ENCODE measurements at places on chromosomes 16 and 17.
A peak's percentile ranks its signal among the peaks of the same experiment; 100 is the strongest.

DNA sequence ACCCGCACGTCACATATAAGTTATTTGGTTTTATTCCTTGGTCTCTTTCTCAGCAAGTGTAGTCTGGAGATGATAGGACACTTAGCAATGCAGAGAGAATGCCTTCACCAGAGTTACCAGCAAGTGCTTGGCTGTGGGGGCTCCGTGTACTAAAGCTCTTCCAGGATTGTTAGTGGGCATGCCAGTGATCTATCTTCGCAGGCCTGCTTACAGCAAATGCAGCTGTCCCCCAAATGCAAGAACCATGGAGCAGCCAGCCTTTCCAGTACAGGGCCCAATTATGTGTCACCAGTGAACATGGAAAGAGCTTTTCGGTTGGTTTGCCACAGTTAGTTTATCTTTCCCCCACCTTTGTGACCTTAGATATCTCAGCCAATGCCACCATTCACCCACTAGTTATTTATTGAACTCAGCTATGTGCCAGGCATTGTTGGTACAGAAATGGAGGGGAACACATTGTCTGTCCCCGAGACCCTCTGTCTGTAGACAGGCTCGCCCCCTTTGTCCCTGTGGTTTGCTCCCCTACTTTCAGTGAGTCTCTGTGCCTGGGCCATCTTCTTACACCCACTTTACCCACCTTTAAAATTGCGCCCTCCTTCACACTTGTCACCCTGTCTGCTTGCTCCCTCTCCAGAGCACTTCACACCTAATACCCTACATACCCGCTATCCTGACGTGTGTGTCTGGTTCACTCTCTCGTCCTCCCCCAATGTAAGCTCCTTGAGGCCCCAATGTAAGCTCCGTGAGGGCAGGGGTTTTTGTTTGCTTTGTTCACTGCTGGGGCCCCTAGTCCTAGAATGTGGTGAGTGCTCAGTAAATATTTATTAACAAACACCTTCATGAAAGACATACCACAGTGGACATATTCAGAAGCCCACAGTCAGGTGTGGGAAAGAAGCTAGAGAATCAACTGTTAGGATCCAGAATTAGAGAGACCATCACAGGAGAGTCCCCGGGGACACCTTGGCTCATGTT is 13.3 kb downstream of the USP10 start:
- no peak for DNase-seq

GRCh38 chr17:949623-950303 is 29.8 kb downstream of the NXN start:
- peak; percentile 92 for DNase-seq

GRCh38 chr17:77501751-77502625 is 361.2 kb downstream of the SEC14L1 start:
- no peak for DNase-seq

- DNase-seq = no peak
Observed at GRCh38 chr17:71959154-71959553, 161.7 kb upstream of the SOX9 start.

GRCh38 chr17:19339341-19339815 is 23.1 kb downstream of the B9D1 start:
- no peak for DNase-seq

- peak; percentile 76 for DNase-seq
Observed at GRCh38 chr17:1484676-1485422, 7.6 kb downstream of the MYO1C start.

DNA sequence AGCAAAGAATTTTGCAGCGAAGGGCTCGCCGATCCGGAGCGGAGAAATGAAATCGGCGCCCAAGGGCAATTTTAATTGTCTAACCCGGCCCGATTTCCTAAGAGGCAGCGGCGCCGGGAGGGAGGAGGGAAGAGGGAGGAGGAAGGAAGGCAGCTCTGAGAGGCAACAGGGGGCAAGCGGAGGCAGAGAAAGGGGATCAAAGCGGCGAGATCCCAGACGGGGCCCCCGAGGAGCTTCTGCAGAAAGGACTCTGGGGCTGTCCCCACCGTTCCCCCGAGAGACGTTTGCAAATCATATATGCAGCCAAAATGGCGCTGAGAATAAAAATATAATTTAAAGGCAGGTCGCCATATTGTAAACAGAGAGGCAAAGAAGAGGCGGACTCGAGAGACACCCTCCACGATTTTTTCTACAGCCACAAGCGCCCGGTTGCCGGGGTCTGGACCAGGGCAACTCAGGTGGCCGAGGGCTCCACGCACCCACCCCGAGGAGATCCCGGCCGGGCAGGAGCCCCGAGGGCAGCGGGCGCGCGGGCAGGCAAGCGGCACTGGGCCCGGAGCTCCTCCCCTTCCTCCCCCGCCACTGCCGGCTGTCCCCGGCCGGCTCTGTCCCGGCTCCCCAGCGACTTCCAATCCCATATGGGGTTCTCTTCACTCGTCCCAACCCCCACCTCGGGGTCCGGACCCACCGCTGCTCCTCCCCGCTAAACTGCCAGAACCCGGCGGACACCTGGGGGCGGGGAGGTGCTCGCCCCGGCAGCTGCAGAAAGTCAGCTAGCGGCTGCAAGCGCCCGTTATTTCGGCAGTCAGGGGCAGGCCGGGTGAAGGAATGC is 1.9 kb downstream of the PHF12 start:
- DNase-seq = peak; percentile 90

GRCh38 chr16:55282441-55282840 is 41.6 kb upstream of the IRX6 start:
- DNase-seq = no peak

GRCh38 chr17:2366747-2367494 is 29.6 kb downstream of the SGSM2 start:
- DNase-seq = no peak

- no peak for DNase-seq
Observed at GRCh38 chr17:82661717-82662683, 13.8 kb upstream of the WDR45B start.

- no peak for DNase-seq
Observed at GRCh38 chr17:62696726-62697490, 69.4 kb downstream of the MRC2 start.

GRCh38 chr16:55078699-55079410 is 148.2 kb downstream of the IRX5 start:
- peak; percentile 55 for DNase-seq

DNA sequence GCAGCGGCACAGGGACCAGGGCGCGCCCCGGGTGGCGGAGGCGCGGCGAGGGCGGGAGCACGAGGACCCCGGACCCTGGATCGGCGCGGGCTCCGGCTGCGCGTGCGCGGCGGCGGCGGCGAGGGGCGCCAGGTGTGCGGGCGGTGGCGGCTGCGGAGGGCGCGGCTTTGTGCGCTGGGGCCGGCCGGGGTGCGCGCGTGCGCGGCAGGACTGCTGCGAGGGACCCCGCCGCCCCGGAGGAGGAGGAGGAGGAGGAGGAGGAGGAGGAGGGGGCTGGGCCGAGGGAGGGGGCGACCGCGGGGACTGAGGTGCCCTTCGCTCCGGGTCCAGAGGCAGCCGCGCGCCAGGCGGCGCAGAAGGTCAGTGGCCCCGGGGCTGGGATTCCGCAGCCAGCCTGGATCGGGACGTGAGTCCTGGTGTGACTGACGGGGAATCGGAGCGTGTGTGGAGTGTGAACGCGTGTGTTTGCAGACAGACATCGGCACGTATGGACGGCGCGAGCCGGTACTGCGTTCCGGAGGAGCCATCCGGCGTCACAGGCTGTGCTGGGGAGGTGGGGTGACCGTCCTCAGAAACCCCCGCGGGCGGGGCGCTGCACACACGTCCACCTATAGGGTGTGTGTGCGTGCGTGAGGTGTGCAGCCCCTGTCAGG is 19.5 kb upstream of the RAP1GAP2 start:
- peak; percentile 78 for DNase-seq

GRCh38 chr16:54846766-54847165 is 83.9 kb upstream of the IRX5 start:
- peak; percentile 8 for DNase-seq

DNA sequence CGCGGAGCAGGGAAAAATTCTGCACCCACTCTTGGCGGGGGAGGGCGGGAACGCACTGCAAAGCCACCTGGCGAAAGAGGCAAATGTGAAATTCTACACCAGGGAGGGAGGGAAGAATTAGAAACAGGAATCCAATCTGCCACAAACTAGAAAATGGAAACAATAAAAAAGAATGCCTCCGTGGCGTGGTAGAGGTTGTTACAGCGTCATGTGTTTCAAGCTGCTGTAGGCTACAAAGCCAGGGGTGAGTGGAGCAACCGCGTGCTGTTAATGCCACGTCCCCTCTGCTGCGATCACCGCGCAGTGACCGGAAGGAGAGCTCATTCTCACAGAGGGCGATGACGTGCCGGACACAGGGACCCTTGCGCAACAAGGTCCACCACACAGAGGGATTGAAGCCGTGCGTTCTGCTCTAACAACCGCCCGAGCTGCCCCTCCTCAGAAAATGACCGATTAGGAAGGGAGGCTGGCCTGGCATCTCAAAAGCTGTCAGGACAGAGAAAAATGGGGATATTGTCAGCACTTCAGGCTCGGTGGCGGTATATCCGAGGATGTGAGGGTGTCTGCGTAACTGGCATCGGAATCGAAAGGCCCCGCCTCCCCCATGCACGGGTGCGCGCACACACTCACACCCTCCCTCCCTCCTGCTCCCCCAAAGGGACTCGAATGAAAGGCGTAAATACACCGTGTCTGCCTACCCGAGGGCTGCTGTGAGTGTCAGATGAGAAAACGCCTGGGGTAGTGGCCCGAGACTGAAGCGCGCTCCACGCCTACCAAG is 70.8 kb upstream of the TNRC6C start:
- DNase-seq = peak; percentile 93

DNA sequence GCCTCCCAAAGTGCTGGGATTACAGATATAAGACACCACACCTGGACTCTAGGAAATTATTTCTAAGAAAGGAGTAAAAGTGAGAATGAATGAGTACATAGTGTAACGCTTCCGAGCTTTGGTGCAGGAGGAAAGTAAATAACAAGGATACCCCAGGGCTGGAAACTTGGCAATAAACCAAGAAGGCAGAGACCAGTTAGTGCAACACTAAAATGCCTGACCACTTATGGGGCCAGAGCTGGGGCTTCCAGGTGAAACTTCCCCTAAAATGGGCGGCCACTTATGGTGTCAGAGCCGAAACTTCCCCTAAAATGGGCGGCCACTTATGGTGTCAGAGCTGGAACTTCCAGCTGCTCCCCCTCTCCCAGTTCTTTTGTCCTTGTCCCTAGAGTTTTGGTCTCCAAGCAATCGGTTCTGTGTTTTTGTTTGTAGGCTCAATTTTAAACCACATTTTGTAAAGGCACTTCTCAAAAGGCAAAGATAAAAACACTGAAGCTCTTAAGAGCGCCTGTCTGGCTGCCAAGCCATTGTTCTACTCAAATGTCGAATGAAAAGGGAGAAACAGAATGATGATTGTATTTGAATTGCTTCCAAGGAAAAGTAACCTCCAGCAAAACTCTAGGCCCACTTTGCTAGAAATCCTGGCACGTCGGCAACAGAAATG is 63.9 kb downstream of the NXN start:
- DNase-seq = peak; percentile 84

GRCh38 chr17:68595986-68596385 is 5.2 kb downstream of the FAM20A start:
- no peak for DNase-seq

GRCh38 chr16:65991149-65991701 is 375.3 kb upstream of the CDH5 start:
- DNase-seq = no peak

GRCh38 chr17:48841395-48841831 is 10.6 kb downstream of the CALCOCO2 start:
- no peak for DNase-seq

DNA sequence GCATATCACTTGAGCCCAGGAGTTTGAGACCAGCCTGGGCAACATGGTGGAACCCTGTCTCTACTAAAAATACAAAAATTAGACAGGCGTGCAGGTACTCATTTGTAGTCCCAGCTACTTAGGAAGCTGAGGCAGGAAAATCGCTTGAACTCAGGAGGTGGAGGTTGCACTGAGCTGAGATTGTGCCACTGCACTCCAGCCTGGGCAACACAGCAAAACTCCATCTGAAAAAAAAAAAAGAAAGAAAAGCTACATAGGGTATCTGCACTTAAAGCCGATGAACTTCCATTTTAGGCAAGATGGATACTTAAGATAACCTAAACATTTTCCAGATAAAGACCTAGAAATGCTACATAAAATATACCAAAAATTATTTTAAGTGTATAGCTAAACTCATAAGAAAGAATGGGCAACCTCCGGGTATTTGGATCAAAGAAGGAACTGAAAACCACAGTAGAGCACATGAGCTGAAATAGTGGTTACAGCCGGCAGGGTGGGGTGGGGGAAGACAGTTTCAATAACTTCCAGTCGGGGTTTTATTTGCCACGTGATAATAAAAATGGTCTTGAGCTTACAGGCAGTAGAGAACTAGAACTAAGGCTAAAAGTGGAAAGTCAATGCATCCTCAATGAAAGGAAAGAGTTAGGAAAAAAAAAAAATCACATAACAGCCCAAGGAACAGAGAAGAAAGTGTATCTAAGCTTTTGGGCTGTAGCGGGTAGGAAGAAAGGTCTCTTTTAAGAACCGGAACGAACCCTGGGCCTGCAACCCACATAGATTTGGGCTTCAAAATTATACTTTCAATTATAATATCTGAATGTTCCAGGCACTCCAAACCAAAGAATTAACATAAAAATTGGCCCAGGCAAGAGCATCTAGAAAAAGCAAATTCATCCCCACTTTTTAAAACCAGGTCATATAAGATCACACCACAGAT is 53.1 kb downstream of the CFDP1 start:
- no peak for DNase-seq

GRCh38 chr16:86662195-86662594 is 83.8 kb downstream of the FOXL1 start:
- no peak for DNase-seq

DNA sequence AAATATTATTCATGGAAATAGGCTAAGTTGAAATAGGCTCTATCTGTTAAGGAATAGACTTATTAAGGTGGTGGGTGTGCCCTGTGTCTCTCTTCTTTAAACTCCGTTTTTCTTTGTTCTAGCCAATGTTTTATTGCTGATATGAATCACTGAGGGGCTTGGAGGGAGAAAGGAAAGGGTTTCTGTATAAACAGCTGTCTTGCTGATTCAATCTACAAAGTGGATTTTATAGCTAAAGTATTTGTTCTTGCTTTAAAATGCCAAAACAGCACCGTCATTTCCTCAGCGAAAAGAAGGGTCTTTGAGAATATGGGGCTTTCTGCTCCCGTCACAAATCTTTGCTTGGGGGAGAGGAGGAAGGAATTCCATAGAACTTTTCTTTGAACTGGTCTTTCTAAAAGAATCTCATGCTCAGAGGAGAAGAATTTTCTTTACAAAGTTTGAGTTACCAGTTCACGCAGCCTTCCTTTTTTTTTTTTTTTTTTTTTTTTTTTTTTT is 39.3 kb downstream of the MSI2 start:
- peak; percentile 66 for DNase-seq

All from eye (tissue), 1 donor.